ENCODE measurements at places on chromosomes 13 and 19.

- no peak for DNase-seq
These were observed 113.8 kb downstream of the SLITRK6 start for GRCh38 chr13:85685436-85685835.

- DNase-seq = no peak
These were observed 158.1 kb downstream of the SUCLA2 start for GRCh38 chr13:47843005-47843404.

GRCh38 chr13:40402931-40403431 is 263.5 kb downstream of the FOXO1 start:
- DNase-seq = no peak

DNA sequence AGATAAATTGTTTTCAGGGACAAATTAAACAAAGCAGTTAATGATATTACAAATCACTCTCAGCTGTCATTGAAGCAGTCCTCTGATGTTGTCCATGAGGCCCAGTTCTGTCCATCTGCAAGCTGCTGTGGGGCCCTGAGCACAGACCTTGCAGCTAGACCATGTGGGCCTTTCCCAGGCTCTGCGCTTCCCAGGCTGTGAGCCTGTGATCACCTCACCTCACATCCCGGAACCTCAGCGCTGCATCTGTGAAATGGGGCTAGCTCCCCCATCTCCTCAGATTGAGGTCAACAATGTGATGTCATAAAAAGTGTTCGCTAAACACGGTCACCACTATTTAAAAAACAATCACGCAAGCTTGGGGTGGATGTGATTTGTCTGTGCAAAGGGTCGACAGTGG is 51.9 kb upstream of the UQCRFS1 start:
- no peak for DNase-seq

- no peak for DNase-seq
These were observed 10.5 kb downstream of the SMIM24 start for GRCh38 chr19:3469638-3470499.

DNA sequence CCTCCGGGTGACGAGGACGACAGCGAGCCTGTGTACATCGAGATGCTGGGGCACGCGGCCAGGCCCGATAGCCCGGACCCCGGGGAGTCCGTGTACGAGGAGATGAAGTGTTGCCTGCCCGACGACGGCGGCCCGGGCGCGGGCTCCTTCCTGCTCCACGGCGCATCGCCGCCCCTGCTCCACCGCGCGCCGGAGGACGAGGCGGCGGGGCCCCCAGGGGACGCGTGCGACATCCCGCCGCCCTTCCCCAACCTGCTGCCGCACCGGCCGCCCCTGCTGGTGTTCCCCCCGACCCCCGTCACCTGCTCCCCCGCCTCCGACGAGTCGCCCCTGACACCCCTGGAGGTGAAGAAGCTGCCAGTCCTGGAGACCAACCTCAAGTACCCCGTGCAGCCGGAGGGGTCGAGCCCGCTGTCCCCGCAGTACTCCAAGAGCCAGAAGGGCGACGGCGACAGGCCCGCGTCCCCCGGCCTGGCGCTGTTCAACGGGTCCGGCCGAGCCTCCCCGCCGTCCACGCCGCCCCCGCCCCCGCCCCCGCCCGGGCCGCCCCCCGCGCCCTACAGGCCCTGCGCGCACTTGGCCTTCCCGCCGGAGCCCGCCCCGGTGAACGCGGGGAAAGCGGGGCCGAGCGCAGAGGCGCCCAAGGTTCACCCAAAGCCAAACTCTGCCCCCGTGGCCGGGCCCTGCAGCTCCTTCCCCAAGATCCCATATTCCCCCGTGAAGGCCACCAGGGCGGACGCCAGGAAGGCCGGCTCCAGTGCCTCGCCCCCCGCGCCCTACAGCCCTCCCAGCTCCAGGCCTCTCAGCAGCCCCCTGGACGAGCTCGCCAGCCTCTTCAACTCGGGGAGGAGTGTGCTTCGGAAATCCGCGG is 511.3 kb downstream of the MYO16 start:
- no peak for DNase-seq

- DNase-seq = no peak
These were observed 18.4 kb downstream of the SPATA13 start for GRCh38 chr13:24178847-24179485.

GRCh38 chr13:38821770-38822551 is 135.1 kb downstream of the FREM2 start:
- no peak for DNase-seq

GRCh38 chr19:54173359-54173699 is 369 bp upstream of the TMC4 start:
- no peak for DNase-seq
